Activated CD4-positive, CD25-positive, alpha-beta regulatory T cell (primary cell): ENCODE measurements at places on chromosomes 5 and 9.

GRCh38 chr9:93221044-93221443, 37.1 kb downstream of the WNK2 start:
- no peak for DNase-seq

DNA sequence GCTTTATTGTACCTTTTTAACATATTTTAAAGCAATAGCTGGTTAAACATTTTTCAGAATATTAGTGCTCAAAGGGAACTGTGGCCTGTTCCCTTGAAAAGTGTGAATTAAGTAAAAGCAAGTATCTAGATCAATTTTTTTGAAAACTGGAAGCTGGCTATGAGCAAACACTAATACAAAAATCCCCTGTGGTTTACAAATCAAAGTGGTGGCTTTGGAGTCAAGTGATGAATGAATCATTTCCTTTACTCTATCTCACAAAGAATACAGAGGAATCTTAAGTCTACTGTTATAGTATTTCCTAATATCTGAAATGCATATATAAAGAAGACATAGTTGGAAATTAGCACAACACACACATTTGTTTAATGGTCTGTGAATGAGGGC, 212.4 kb upstream of the C9orf72 start:
- no peak for DNase-seq

- DNase-seq: no peak
Measured at GRCh38 chr5:2894736-2895135, 143.3 kb upstream of the IRX2 start.

DNA sequence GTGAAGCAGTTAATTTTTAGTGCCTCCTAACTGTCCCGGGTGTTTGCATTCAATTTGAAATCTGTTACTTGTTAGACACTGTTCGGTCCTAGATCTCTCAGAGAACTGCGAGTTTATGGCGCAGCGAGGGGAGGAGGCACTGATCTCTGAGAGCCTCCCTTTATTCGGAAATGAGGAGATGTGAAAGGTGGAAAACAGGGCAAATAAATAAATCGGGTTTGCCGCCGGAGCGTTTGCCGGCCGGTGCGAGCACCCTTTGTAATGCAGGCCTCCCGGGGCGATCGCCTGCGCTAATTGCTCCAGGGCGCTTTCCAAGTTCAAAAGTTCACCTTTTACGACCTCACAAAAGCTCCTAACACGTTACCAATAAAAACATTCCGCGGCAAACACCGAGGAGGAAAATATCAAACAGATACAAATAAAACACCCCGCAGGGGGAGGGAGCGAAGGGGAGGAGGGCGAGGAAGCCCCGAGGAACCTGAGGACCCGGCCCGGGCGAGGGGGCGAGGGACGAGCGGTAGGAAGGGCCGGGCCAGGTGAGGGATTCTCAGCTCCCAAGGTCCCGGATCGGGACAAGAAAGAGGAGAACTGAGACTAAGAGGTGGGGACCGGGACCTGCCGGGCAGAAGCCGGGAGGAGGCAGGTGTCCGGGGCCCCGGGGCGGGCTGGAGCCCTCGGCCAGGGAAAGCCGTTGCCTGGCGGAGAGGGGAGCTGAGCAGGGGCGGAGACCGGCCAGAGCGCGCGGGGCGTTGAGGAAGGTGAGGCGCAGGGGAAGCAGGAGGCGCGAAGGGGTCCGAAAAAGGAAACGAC, 1.4 kb downstream of the NR6A1 start:
- DNase-seq: no peak

GRCh38 chr5:38854907-38855306, 9.1 kb downstream of the OSMR start:
- DNase-seq: no peak

DNA sequence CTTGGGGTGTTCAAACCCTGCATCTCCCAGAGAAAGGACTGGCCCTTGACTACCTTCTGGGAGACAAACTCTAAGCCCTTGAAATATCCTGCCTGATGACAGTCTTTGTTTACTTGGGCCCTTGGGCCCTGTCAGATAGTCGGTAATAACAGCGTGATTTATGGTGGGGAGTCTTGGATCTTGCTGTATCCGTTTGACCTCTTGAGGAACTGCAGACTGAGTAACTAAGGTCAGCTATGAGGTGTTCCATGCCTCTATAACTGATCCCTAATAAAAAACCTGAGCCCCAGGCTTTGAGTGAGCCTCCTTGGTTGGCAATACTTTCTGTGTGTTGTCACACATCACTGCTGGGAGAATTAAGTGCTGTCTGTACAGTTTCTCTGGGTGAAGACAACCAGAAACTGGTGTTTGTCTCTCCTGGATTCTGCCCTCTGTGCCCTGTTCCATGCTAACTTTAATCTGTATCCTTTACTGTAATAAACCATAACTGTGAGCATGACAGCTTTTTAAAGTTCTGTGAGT, 56.2 kb upstream of the ANKRD33B start:
- no peak for DNase-seq

DNA sequence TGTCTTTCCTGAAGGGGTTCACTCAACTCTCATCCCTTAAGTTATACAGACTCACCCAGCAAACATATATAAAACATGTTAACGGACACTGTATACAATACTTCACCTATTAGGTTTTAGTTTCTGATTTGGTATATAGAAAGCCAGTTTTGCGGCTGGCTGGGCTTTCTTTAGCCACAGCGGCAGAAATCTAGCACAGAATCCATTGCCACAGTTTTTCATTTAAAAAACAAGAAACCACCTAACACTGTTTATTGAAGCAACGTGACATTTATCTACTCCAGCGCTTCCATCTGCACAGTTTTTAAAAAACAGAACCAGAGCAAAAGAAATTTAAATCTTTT, 67.3 kb downstream of the SNX30 start:
- no peak for DNase-seq

- DNase-seq: no peak
Measured at GRCh38 chr5:135399794-135400542, 937 bp upstream of the MACROH2A1 start.

GRCh38 chr5:138391859-138392386, 39.4 kb downstream of the KDM3B start:
- DNase-seq: no peak

GRCh38 chr5:93236807-93237421, 344.1 kb downstream of the NR2F1-AS1 start:
- no peak for DNase-seq
